B cell (primary cell): ENCODE measurements at places on chromosomes 11 and 22. TPM values are rescaled to one million over a fixed set of nuclear protein-coding genes. Genes with fewer than 3 reads are reported as not detected.

The CSNK2A3 gene
- total RNA-seq, result 0.32 and 0.49 TPM in 2 replicates

GRCh38 chr22:29872989-29873388, 10.0 kb upstream of the MTMR3 start:
- H3K36me3 ChIP-seq, result no peaks in the 10 kb centered on the region
- H3K27me3 ChIP-seq, result no peaks in the 10 kb centered on the region
- H3K4me3 ChIP-seq, result no peak overlapping the region
- H3K27ac ChIP-seq, result no peak overlapping the region
- no peaks in the 10 kb centered on the region for H3K4me1 ChIP-seq
- DNase-seq, result no peak

GRCh38 chr11:43920598-43921419, 21.6 kb upstream of the C11orf96 start:
- H3K27me3 ChIP-seq, result no peaks in the 10 kb centered on the region
- no peak overlapping the region for H3K4me3 ChIP-seq
- H3K36me3 ChIP-seq, result peaks cover 55% of the 10 kb centered on the region
- H3K27ac ChIP-seq, result no peak overlapping the region
- DNase-seq, result no peak

The GRIK4 gene
- total RNA-seq, result 0.27 TPM in 2 replicates

DNA sequence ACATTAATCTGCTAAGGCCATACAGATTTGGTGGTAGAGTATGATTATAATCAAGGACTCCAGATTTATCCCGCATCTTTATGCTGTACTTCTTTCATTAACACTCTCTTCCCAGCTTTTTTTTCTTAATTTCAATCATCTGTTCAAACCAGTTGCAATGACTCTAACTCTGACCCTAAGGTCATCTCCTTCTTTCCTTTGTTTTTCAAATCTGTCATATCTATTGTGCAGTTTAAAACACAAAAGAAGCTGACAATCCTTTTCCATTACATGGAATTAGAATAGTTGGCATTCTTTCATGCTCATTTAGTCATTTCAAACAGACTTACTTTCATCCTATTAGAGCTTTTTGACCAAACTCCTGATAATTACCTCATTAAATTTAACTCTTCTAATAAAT, 53.6 kb upstream of the GRM5 start:
- H3K4me3 ChIP-seq, result no peak overlapping the region
- DNase-seq, result no peak
- no peaks in the 10 kb centered on the region for H3K4me1 ChIP-seq

DNA sequence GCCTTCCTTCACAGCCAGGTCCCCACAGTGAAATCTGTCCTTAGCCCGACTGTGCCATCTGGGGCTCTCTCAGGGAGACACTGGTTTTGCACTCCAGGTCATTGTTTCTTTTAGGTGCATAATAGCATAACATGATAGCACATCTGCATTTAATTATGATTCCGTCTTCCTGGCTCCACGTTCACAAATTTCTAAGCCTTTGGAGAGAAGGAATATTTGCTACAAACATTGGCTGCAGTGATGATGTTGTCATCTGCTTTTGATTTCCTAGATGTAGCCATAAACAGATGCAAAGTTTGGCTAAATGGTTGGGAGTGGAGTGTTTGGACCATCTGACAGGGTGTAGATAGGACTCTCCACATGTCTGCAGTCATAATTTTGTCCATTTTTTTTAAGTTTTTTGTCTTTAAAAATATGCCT, 12.0 kb upstream of the CAT start:
- DNase-seq, result no peak
- H3K36me3 ChIP-seq, result no peaks in the 10 kb centered on the region
- H3K4me3 ChIP-seq, result no peak overlapping the region

The SOX6 gene
- 0.61 TPM in 1 of 2 replicates, not detected in the other for total RNA-seq

GRCh38 chr22:42635531-42635930, 4.9 kb downstream of the ATP5MGL start:
- DNase-seq, result no peak
- H3K36me3 ChIP-seq, result peaks cover 62% of the 10 kb centered on the region
- no peak overlapping the region for H3K4me3 ChIP-seq
- H3K27me3 ChIP-seq, result no peaks in the 10 kb centered on the region

The VSIG2 gene
- total RNA-seq, result not detected in 2 replicates

The GRM5 gene
- not detected in 2 replicates for total RNA-seq

The MMP1 gene
- total RNA-seq, result not detected in 2 replicates

DNA sequence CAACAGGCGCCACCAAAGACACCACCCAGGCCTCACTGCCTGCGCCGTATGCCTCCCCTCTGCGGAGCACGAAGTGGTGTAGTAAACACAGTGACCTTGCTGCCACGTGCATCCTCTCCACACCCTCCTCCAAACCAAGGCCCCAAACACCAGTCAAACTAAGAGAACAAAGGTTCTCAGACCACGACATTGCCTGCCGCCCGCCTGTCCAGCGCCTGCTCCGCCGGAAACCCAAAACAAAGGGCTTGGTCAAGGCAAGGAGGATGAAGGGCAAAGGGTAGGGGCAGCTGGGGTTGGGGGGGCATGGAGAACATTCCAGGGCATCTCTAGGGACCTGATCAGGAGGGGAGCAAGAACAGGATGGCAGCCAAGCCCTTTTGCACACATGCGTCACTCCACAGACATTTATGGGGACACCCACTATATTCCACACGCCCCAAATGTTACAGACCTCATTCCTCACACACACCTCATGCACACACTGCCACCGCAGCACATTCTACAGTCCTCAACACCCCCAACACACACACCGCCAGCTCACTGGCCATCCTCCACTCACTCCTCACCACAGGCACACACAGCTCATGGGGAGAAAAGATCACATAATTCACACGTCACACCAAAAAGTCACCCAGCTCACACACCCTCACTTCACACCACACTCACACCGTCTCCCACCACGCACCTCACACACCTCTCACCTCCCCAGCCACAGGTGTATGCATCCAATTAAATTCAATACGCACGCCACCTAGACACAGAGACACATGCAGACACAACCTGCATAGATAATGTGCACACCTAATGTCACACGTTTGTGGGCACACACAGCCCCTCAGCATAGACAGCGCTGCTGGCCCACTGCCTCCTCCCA, 34.5 kb downstream of the PDE2A start:
- peaks cover 31% of the 10 kb centered on the region for H3K27me3 ChIP-seq
- H3K4me1 ChIP-seq, result peaks cover 13% of the 10 kb centered on the region
- no peak for DNase-seq
- H3K27ac ChIP-seq, result no peak overlapping the region
- H3K36me3 ChIP-seq, result no peaks in the 10 kb centered on the region
- H3K4me3 ChIP-seq, result no peak overlapping the region

The PGA5 gene
- not detected in 2 replicates for total RNA-seq

GRCh38 chr11:105592035-105592434, 17.8 kb upstream of the GRIA4 start:
- H3K27ac ChIP-seq, result no peak overlapping the region
- H3K36me3 ChIP-seq, result no peaks in the 10 kb centered on the region
- H3K4me3 ChIP-seq, result no peak overlapping the region

The OR5A1 gene
- not detected in 2 replicates for total RNA-seq

The SPA17 gene
- total RNA-seq, result 0.46 and 0.76 TPM in 2 replicates

The OR8D1 gene
- total RNA-seq, result not detected in 2 replicates

DNA sequence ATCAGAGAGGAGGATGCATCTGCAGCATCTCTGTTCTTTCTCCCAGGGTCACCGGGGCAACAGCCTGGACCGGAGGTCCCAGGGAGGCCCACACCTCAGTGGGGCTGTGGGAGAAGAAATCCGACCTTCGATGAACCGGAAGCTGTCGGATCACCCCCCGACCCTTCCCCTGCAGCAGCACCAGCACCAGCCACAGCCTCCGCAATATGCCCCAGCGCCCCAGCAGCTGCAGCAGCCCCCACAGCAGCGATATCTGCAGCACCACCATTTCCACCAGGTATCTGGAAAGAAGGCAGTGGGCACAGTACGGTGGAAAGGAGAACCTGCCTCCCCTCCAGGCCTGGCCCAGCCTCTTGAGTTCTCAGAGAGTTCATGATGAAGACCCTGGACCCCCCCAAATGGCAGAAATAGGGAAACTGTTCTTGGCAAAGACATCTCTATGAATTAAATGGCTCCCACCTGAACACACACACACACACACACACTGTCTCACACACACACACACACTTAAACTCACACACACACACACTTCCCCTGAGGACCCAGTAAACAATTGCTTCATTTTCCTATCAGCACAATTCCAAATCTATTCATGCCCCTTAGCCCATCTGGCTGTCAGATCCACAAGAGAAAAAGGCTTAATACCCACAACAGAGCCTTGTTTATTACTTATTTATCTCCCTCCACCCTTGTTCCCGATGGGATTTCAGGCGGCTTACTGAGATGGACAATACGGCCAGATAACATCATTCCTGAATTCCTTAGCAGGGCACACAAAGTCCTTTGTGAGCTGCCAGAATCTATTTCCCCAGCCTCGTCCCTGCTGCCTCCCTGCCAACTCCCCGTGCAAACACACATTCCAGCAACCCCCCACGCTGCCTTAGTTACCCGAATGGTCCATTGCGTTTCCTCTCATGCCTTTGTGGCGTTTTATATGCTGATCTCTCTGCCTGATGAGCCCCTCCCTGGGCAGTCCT, 8.1 kb downstream of the TMA7B start:
- H3K27me3 ChIP-seq, result no peaks in the 10 kb centered on the region
- no peak overlapping the region for H3K4me3 ChIP-seq
- no peaks in the 10 kb centered on the region for H3K4me1 ChIP-seq
- peaks cover 61% of the 10 kb centered on the region for H3K36me3 ChIP-seq
- H3K27ac ChIP-seq, result no peak overlapping the region

GRCh38 chr11:107860688-107861087, 2.1 kb upstream of the SLC35F2 start:
- H3K27ac ChIP-seq, result no peak overlapping the region
- H3K36me3 ChIP-seq, result no peaks in the 10 kb centered on the region
- peaks cover 26% of the 10 kb centered on the region for H3K4me1 ChIP-seq

DNA sequence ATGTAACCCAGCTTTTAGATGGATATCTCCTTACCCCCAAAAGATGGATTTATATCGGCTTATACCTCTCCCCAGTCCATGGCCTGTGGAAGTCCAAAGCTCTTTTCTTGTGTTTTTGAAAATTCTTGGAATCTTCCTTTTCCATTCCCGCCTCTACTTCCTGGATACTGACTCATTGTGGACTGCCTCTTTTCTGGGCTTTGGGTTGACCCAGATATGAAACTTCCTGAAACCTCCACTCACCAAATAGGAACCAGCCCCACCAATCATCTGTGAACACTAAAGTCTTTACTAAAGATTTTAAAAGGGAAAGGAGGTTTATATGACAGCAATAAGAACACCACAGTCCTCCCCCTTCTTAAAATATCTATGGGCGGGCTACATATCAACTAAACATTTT, 163.4 kb upstream of the SYN3 start:
- H3K4me1 ChIP-seq, result no peaks in the 10 kb centered on the region
- no peaks in the 10 kb centered on the region for H3K36me3 ChIP-seq
- H3K4me3 ChIP-seq, result peak overlapping the region; percentile 11

- no peak overlapping the region for H3K27ac ChIP-seq
- H3K36me3 ChIP-seq, result no peaks in the 10 kb centered on the region
- H3K4me1 ChIP-seq, result peaks cover 26% of the 10 kb centered on the region
- peak overlapping the region; percentile 25 for H3K4me3 ChIP-seq
Measured at GRCh38 chr11:63998558-63999348, 12.5 kb downstream of the OTUB1 start.

The MLC1 gene
- not detected in 2 replicates for total RNA-seq

- no peaks in the 10 kb centered on the region for H3K36me3 ChIP-seq
- H3K27me3 ChIP-seq, result no peaks in the 10 kb centered on the region
- no peak overlapping the region for H3K27ac ChIP-seq
- no peak for DNase-seq
Measured at GRCh38 chr11:91859666-91860065, 365.0 kb upstream of the FAT3 start.

DNA sequence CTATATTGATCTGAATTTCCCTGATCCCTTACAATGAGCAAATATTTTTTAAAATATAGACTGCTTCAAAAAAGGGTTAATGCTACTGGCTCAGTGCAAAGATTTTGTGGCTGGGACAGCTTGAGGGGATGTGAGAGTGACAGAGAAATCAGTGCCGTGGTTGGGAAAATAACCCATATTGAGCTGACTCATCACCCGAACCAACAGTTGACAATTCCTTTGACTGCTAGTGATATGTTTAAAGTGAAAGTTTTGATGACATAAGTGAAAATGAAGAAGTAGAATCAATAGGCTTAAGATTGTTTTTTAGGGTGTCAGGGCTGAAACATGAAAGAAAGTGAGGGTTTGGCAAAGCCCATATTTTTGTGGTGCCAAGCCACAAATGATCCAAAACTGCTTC, 257.1 kb upstream of the TENM4 start:
- DNase-seq, result no peak
- no peak overlapping the region for H3K4me3 ChIP-seq
- H3K27me3 ChIP-seq, result no peaks in the 10 kb centered on the region
- no peaks in the 10 kb centered on the region for H3K4me1 ChIP-seq
- H3K27ac ChIP-seq, result no peak overlapping the region
